ENCODE measurements at places on chromosomes 7 and 10.

GRCh38 chr10:72782649-72783330, 90.8 kb downstream of the MCU start:
- DNase-seq: no peak

- peak; percentile 82 for DNase-seq
These were observed 69.1 kb upstream of the MXI1 start for GRCh38 chr10:110138197-110138812.

GRCh38 chr7:27159266-27160144, 3.0 kb upstream of the HOXA7 start:
- no peak for DNase-seq

DNA sequence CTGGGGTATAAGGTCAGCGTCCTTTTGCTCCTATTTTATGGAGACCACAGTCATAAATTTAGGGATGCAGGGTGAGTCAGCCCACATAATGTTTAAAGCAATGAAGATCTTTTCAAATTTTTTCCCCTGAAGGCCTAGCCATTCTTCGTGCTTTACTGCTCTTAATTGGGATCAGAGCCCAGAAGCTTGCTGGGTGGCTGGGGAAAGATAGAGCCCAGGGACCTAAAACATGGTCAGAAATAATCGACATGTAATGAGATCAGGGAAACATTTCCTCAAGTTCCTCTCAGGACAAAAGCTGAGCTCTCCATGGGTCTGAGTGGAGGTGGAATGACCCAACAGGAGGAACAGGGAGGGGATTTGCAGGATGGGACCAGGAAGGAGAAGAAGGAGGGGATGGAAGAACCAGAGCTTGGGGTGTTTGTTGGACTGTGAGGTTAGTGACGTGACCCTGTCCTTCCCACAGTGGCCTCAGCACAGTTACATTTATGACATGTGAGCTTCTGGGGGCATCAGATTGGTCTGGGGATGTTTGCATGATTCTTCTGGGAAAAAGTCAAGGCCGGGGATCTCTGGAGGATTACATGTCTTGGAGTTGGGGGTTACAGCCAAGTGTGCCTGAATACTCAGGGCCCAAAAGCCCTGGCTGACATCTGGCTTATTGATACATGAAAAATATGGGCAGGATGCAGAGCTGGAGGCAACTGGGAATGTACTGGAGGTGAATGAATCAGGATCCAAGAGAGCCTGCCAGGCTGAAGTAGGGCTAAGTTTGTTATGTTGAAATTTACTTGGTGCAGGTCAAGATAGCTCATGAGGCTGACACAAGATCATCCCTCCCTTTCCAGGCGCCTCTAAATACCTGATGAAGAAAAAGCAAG, 477.9 kb downstream of the RPS24 start:
- no peak for DNase-seq

- no peak for DNase-seq
These were observed 6.8 kb upstream of the GATA3 start for GRCh38 chr10:8047452-8048280.

GRCh38 chr7:37007691-37008090, 283.4 kb upstream of the AOAH start:
- DNase-seq: no peak

All from inflammatory macrophage treated with lipopolysaccharide for 1 hour (primary cell).